Activated CD4-positive, alpha-beta memory T cell treated with anti-CD3 and anti-CD28 coated beads, Interleukin-2, amount 10 ng/mL, durations not matched to agents 7 days and 5 days (primary cell): ENCODE measurements at places on chromosomes 12 and 14.

- no peak for DNase-seq
These were observed 7.0 kb upstream of the METTL17 start for GRCh38 chr14:20982646-20983369.

DNA sequence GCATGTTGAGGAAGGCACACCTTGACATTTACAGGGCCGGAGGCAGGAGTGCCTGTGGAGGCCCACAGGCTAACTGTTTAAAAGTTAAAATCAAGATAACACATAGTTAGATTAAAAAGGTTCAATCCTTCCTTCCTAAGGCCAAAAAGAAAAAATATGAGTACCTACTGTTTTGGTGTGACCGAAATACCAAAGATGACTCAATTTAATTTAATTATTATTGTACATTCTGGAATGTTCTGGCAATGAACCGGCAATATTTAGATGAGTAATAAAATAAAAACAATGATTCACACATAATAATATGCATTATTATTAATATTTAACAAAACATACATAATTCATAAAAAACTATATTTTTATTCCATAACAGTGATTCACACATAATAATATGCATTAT lies 136.8 kb upstream of the NTF3 start:
- no peak for DNase-seq

DNA sequence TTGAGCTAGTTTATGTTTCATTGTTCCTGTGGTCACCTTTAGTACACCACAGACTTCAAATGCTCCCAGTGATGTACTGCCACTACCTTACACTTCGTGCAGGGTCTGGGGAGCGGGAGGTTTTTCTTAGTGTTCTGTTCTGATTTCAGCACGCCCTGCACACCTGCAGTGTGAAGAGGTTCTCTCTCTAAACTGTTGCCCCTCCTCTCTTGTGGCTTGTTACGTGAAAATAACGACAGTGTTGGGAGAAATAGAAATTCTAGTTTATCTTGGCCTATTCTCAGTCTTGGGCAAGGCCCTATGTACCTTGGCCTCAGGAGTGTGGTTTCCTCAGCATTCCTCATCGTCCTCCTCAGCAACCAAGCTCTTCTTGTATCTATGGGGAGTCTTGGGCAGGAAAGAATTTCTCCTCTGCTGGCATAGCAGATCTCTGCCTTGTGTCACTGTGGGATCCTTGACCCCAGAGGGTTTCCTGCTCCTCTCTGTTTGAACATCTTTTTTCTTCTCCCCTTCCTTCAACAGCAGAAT lies 48.6 kb downstream of the EIF2S3B start:
- no peak for DNase-seq

- no peak for DNase-seq
These were observed 2.2 kb downstream of the BAZ1A start for GRCh38 chr14:34872822-34873588.

DNA sequence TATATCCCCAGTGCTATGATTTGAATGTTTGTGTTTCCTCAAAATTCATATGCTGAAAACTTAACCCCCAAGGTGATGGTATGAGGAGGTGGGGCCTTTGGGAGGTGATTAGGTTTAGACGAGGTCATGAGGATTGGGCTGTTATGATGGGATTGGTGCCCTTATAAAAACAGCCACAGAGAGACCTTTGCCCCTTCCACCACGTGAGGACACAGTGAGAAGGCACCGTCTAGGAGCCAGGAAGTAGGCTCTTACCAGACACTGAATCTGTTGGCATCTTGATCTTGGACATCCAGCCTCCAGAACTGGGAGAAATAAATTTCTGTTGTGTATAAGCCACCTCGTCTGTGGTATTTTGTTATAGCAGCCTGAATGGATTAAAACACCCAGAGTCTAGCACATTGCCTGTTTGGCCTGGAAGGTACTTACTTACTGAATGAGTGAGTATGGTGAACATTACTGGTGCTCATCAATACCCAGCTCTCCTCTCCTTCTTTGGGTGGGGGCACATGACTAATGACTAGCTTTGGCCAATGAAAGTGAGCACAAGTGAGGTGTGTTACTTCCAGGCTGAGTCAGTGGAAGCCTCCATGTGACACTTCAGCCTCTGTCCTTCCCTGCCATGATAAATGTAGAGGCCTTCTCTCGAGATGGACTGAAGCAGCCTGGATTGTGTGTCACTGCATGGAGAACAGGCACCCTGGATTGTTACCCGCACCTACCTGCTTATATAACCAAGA lies 72.4 kb upstream of the CHST11 start:
- no peak for DNase-seq

DNA sequence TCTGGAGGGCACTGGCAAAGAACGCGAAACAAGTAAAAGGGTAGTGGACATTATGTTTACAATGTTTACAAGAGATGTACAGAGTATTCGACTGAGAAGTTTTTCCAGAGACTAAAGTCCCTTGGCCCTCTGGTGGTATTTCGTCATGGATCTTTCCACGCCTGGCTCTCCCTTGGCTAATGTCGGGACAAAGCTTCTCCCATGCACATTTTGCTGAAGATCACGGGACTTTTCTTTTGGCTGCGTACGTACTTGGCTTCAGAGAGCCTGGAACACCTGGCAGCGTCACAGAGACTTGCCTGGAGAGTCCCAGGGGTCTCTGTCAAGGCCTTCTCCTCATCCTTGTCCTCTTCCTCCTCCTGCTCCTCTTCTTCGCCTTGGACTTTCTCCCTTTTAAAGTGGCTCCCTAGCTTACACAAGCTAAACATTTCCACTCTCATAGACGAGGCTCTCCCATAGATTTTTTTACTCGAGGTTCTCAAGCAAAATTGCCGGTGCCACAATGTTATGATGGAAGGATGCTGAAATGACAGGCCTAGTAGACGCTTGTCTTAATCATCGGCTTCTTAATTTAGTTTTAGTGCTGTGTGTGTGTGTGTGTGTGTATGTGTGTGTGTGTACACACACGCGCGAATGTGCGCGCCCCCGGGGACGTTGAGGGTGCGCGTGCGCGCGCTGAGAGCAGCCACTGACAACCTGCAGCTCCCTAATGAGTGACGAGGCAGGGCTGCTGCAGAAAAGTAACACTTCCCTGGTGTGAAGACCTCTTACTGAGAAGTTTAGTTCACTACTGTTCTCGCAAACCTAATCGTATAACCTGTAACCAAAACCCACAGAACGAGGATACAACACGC lies 4.9 kb upstream of the FOXG1 start:
- no peak for DNase-seq

DNA sequence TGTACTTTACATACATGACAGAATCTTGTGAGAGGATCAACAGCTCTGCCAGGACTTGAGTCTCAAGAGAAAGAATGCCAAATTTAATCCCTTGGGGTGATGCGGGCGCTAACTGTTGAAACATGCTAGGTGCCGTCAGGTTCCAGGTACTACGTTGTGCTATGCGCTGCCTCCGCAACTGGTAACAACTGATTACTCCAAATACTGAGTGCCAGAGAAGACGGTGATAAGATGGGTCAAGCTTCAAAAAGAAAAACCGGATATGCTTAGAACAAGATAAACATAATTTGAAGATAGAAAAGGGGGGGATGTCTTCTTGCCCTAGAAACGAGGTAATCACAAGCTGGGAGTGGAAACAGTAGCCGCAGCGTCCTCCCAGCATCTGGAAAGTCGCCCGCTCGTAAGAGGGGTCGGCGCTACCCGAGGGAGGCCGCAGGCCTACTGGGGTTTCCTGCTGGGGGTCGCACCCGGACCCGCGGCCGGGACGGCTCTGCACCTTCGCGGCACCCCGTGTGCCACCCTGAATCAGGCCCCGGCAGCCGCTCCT lies 678 bp downstream of the ZBTB25 start:
- peak; percentile 29 for DNase-seq

DNA sequence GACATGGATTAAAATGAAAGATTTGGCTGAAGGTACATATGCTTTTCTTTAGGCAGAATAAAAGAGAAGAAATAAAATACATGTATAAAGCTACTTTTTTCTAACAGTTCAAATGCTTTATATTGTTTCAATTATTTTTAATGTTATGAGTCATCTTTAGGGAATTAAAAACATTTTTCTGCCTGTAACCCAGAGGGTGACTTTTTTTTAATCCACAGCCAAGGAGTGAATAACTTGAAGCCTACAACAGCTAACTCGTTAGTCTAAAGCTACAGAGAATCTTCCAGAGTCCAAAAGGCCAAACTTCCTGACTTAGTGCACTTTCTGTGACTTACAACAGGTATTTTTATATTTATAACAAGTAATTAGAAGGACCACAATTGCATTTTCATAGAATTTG lies 151.6 kb downstream of the SEC23A start:
- DNase-seq: no peak

GRCh38 chr14:74418031-74418430 lies 8.0 kb downstream of the SYNDIG1L start:
- DNase-seq: no peak

GRCh38 chr12:112656141-112656540 lies 135.4 kb upstream of the RPH3A start:
- DNase-seq: no peak

- no peak for DNase-seq
These were observed 66.7 kb downstream of the SETD3 start for GRCh38 chr14:99413911-99414310.

GRCh38 chr12:64029013-64029857 lies 184.7 kb downstream of the SRGAP1 start:
- no peak for DNase-seq

DNA sequence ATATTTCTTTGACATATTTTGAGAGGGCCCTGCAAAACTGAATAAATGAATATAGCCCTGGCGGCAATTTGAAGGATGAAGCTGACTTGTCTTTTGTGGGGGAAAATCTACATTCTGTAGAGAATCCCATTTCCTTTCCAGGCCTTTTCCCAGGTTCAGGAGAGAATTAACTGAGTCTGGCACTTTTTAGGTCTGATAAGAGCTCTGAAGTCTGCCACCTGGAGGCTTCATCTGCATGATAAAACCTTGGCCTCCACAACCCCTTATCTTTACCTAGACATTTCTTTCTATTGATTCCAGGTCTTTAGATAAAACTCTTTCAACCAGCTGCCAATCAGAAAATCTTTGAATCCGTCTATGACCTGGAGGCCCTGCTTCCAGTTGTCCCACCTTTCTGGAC lies 299.4 kb downstream of the ETNK1 start:
- no peak for DNase-seq

DNA sequence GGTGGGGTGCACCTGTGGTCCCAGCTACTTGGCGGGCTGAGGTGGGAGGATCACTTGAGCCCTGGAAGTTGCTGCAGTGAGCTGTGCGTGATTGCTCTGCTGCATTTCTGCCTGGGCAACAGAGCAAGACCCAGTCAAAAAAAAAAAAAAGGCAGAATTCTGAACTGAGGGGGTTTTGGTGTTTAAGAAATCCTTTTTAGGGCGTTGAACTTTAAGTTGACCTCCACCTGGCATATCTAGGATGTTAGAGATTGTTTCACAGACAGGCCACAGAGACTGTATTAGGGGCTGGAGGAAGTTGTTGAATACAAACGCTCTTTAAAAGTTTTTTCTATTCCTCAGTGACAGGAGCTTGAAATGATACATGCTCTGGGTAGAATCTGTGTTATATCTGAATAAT lies 60.5 kb downstream of the FBXW8 start:
- DNase-seq: no peak

DNA sequence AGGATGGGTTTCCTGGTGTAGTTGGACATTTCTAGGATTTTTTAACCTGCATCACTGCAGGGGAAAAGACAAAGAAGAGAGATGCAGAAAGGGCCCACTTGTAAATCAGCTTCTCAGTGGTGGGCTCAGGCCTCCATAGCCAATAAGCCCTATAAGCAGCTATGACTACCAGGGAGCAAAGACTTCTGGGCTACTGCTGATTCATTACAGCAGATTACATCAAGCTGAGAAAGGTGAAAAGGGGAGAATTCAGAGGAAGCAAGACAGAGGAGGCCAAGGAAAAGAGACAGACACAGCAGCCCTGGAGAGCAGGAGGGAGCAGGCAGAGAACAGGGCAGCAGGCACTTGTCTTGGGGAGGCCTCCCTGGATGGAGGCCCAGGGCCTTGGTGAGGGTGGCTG lies 95.2 kb downstream of the KCNA5 start:
- DNase-seq: no peak

- DNase-seq: no peak
These were observed 2.0 kb upstream of the ARHGEF25 start for GRCh38 chr12:57609101-57609780.

DNA sequence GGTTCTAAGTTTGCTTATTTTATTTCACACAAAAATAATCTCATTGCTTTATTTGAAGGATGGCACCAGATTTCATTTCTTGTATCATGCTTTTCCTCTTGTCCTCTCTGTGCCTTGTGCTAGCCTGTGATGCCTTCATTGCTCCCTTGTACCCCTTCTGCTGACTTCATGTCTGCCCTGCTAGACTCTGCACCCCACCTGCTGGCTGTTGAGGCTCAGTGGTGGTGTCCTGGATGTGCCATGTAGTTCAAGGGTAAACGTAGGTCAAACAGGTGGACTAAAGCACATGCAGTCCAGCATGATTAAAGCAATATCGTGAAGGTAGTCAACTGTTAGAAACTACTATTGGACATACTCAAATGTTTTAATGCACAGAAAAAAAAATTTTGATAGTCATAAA lies 21.6 kb downstream of the MRPS35 start:
- DNase-seq: no peak

DNA sequence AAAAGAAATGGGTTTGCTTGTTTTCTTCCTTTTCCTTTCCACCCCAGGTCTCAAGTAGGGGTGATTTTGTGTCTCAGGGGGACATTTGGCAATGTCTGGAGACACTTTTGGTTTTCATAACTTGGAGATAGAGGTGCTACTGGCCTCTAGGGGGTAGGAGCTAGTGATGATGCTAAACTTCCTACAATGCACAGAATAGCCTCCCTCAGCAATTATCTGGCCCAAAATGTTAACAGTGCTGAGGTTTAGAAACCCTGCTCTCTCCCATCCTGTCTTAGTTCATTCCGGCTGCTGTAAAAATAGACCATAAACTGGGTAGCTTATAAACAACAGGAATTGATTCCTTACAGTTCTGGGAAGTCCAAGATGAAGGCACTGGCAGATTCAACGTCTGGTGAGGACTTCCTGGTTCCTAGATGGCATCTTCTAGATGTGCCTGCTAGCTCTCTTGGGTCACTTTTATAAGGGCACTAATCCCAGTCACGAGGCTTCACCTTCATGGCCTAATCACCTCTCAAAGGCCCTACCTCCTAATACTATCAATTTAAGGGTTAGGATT lies 7.4 kb upstream of the GAS2L3 start:
- DNase-seq: no peak

DNA sequence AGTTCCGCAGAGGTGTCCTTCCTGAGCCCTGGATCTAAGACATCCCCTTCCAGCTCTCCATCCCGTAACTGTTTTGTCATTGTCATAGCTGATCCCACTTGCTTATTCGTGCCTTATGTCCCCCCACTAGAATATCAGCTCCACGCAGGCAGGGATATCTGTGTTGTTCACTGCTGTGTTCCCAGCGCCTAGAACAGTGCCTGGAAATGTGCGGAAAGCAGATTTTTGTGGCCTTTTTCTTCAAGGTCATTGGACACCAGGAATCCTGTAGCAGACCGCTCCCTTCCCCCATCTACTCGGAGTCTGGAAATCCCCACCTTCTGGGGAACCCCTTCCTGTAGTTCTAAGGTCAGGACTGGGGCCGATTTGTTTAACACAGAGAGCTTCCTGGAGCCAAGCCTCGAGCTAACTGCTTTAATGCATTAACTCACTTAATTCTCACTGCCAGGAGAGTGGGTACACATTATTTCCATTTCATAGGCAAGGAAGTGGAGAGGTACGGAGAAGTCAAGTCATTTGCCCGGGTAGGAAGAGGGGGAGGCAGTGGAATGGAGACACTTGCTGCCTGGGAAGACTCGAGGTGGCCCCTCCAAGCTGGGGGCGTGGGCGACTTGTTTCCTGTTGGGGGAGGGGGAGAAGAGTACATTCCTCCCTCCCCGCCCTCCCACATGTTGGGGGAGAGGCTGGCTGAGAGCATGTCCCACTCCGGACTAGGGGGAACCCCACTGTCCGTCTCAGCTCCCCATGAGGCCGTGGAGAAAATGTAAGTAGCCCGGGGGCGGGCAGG lies 1.2 kb upstream of the SH2B3 start:
- DNase-seq: peak; percentile 42
